ENCODE measurements at places on chromosomes 3 and 15.

- no peak for DNase-seq
Observed at GRCh38 chr3:195956577-195956976, 48.2 kb upstream of the TNK2 start.

GRCh38 chr3:31105438-31106077, 211.1 kb upstream of the GADL1 start:
- no peak for DNase-seq

GRCh38 chr15:69573815-69574475, 121.3 kb downstream of the RPLP1 start:
- no peak for DNase-seq

DNA sequence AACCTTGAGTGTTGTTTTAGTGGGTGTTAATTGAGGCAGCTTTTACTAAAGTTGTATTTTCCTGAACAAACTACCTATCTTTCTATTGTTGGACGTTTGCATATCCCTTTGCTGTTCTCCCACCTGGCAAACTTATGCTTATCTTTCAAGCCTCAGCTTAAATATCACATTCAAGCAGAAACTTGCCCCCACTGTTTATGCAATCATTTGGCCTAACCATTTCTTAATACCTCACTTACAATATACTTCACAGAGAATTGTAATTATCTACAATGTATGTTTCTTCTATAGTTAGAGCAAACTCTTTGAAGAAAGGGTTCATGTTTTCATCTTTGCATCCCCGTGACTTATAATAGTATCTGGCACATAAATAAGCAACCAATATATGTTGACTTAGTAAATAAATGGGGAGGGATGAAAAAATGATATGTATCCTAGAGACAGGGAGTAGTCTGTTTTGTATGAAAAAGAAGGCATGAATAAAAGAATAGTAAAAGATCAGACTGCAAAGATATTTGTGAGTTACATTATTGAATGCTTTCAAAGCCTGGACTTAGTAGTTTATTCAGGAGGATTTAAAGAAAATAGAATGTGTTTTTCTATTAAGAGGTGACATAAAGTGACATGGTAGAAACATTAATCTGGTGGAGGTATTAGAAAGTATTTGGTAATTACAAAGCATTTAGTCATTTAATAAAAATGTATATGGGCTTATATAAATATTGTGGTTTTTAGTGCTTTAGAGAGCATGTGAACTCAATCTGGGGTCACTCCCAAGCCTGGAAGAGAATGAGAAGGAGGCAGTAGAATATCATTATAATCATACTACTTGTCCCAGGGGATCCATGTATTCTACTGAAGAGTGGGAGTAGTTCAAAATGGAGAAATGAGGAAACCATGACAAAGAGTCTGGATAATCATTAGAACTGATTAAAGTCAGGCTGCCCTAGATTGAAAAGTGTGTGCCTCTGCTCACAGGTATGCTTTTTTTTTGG, 60.0 kb upstream of the DCBLD2 start:
- no peak for DNase-seq

- no peak for DNase-seq
Observed at GRCh38 chr3:194166682-194167479, 30.9 kb downstream of the HES1 start.

GRCh38 chr15:73753250-73754130, at the start of gene INSYN1:
TSS of gene INSYN1 (minus strand) at chr15:73753351. CDS start at chr15:73751130, 2,221 bp downstream.
- DNase-seq, result no peak

All from activated gamma-delta T cell treated with anti-CD3 and anti-CD28 coated beads, Interleukin-2, amount 50 U/mL, for 16 hours (primary cell).